Foreskin keratinocyte (primary cell): ENCODE measurements at places on chromosomes 16 and 17. TPM values are rescaled to one million over a fixed set of nuclear protein-coding genes. Genes with fewer than 3 reads are reported as not detected.

The NT5M gene
- 0.88 and 1.4 TPM in 2 replicates for total RNA-seq

The HSPB9 gene
- total RNA-seq, result not detected in 2 replicates

The EFCAB13 gene
- total RNA-seq, result 0.39 and 1.2 TPM in 2 replicates

DNA sequence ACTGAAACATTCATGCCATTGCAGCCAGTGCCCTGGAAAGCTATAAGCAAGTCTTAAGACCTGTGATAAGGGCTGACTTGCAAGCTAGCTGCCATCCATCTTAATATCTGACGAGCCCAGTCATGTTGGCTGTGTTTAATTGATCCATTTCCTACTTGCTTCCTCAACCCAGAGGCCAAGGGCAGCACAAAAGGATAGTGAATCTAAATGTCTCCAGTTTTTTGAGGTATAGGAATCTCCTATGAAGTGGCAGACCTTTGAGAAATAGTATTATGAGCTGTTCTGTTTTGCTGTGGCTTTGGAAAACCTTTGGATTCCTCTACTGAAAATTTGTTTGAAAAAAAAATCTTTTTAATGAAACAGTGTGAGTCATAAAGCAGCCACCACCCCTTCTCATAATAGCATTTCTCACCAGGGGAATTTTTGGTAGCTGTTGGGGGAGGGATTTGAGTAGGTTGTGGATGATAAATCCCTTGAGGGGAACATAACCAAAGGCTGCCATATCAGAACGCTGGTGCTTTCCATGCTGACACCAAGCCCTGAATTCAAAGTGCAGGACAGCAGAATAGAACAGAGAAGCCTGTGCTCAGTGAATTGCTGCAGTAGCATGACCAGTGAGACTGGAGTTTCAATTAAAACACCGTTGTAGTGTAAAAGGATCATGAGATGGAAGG is 12.9 kb downstream of the ZNRF1 start:
- peak; percentile 91 for DNase-seq
